ENCODE measurements at places on chromosomes 16 and 17.

GRCh38 chr16:83308414-83308813 lies 499.4 kb upstream of the HSBP1 start:
- no peak for DNase-seq

DNA sequence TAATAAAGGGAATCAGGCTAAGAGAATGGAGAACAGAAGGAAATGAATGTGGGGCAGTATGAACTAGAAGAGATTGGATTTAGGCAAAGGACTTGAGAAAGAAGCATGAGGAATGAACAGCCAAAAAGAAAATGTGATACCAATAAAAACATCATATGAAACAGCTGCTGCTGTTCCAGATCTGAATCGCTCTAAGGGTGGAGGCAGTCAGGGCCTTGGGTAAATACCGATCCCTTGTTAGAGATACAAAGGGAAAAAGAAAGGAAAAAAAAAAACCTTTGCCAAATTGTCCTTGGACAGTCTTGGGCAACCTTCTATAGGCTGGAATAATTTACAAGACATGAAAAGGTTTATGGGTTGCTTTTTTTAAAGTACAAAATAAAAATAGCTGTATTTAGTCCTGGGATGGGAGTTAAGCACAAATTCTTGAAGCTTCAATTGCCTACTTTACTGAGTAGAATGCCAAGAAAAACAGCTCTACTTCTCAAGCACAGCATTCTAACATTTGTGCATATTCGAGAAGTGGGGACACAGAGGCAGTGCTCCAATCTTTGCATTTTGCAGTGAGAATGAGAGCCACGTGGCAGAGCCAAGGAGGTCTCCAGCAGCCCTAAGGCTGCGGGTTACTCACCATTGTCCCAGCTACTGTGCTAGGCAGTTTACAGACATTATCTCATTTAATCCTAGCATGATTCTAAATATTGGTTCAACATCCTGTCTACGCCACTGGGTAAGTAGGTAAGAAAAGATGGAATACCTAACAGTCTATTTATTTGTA lies 43.3 kb upstream of the PSMD7 start:
- no peak for DNase-seq

DNA sequence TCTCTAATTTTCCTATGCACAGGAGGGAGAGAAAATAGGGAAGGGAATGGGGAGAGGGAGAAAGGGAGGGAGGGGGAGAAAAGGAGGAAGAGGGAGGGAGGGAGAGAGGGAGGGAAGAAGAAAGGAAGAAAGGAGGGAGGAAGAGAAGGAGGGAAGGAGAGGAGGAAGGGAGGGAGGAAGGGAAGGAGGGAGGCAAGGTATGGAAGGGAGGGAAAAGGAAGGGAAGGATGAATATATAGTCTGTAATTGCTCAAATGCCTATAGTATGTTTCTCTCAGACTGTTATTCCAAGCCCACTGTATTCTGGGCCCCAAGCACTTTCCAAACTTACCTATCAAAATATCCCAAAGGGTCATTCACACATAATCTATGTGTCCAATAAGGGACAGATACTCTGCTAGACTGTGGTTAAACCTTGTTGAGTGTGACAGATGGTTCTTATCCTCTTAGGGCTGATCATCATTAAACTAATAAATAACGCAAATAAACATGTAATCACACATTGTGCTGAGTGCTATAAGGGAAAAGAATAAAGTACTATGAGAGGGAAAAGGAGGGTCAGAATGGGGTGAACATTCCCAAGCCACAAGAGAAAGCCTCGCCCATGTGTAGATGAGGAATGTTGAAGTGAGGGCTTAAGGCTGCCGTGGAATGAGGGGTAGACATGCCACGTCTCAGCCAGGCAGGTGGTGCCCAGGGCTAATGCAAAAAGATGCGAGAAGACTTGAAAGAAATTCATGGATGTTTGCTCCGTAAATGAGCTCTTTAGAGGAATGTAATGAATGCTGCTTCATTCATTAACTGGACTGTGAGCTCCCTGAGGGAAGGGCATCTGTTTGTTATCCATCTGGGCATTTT lies 30.6 kb downstream of the ASIC2 start:
- DNase-seq = no peak

GRCh38 chr17:55263569-55264277 lies 1.0 kb upstream of the HLF start:
- no peak for DNase-seq

- no peak for DNase-seq
Measured at GRCh38 chr16:26344240-26344776, 652.5 kb downstream of the HS3ST4 start.

- no peak for DNase-seq
Measured at GRCh38 chr16:65749506-65749905, 617.0 kb upstream of the CDH5 start.

DNA sequence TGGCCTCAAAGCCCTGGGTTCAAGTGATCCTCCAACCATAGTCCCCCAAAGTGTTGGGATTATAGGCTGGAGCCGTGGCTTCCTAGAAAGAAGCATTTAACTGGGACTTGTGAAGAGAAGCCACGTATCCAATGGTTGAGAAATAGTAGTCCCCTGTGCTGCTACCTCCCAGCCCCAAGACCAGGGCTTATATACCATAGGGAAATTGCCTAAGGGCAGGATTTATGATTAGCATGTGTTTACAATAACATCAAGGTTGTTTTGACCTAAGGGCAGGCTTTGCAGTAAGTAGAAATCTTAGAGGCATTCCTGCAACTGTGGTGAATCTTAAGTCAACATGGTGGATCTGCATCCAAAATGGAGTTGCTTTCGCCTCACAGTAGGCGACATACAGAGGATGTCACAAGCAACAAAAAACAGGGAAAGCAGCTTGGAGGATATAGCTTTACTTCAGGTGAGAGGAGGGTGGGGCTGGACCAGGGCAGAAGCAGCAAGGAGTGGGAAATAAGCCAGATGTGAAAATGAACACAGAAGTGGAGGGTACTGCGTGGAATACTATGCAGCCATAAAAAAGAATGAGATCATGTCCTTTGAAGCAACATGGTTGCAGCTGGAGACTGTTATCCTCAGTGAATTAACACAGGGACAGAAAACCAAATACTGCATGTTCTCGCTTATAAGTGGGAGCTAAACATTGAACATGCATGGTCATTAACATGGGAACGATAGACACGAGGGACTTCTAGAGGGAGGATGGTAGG lies 18.7 kb upstream of the NSMCE1 start:
- no peak for DNase-seq

- DNase-seq = no peak
Measured at GRCh38 chr17:28364665-28365363, at the start of gene SEBOX. Gene SEBOX, minus strand, starts transcription at chr17:28365199. Its CDS starts 48 bp downstream, at chr17:28365151.

DNA sequence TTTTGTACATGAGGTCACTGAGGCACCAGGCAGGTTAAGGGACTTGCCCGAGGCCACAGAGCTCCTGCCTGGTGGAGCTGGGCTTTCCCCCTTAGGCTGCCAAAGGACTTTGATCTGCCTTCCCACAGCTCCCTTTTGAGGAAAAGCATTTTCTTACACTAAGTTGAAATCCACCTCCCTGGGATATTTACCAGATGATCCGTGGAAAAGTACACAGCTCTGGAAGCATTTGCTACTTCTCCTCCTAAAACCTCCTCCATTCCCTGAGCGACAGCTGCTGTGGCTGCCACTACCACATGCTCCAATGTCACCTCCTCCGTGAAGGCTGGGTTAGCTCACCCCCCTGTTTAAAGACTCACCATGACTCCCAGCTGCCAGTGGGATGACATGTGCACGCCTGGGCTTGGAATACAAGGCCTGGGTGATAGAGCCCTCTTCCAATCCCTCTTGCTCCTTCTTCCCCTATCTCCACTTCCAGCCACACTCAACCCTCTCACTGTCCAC lies 1.2 kb upstream of the MPRIP start:
- no peak for DNase-seq

- DNase-seq = no peak
Measured at GRCh38 chr17:82900741-82901140, 60.9 kb upstream of the ZNF750 start.

- DNase-seq = no peak
Measured at GRCh38 chr17:75228847-75229246, 23.4 kb downstream of the NUP85 start.

DNA sequence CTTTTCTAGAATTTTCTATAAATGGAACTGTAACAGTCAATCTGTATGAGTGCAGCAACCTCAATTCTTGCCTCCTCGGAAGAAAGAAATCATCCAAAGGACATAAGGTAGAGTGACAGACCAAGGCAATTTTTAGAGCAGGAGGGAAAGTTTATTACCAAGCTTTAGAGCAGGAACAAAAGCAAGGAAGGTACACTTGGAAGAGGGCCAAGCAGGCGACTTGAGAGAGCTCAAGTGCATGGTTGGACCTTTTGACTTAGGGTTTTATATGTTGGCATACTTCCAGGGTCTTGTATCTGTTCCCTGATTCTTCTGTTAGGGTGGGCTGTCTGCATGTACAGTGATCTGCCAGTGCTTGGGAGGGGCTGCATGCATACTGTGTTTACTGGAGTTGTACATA lies 50.3 kb downstream of the SCNN1G start:
- DNase-seq = no peak

DNA sequence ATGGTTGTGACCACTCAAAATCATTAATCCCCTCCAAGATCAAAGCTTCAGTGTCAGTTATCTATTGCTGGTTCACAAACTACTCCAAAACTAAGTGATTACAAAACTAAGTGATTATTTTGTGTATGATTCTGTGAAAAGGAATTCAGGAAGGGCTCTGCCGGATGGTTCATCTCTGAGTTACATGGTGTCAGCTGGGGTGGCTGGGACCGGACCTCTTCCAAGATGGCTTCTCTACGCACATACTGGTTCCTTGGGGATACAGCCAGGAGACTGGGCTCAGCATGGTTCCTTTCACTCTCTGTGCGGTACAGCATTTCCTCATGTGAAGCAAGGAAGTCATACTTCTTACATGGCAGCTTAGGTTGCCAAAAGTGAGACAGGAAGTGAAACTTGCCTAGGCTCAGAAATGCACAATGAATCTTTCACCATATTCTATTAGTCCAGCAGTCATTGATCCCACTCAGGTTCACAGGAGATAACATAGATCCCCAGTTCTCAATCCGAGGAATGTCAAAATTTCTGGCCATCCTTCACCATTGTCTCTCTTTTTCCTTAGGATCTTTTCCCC lies 97.9 kb upstream of the IRX6 start:
- DNase-seq = no peak

DNA sequence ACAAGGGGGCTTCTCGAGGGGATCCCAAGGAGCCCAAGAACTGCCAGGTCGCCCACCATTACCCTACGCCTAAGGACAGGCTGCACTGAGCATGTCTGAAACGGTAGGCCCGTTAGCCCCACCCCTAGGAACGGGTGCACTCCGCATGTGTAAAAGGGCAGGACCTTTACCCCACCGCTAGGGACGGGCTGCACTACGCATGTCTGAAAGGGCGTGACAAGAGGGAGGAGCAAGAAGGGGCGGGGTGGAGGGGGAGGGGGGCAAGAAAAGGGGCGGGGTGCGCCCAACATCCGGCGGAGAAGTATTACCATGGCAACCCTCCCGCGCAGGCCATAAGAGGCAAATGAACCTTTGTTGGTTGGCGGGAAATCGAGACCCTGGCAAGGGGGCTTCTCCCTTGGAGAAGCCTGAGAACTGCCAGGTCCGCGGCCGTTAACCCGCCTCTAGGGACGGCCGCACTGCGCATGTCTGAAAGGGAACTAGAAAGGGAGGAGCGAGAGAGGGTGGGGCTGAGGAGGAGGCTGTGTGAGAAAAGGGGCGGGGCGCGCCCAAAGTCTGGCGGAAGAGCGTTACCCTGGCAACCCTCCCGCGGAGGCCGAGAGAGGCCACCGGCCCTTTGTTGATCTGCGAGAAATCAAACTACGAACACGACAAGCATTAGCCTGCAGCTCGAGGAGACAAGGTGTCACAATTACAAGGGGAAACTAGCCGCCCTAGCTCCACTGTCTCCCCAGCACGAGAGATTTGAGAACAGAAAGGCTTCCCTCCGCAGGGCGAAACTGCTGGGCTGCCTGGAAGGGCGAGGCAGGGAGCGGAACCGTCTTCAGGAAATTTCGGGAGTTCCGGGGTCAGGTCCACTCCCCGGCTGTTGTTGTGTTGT lies 2046.8 kb downstream of the TP53TG3F start:
- DNase-seq = no peak

Data from stimulated activated CD8-positive, alpha-beta memory T cell treated with anti-CD3 and anti-CD28 coated beads, Interleukin-2, amount 100 ng/mL, for 48 hours (primary cell).